ENCODE measurements at places on chromosomes 4 and X. TPM values are rescaled to one million over a fixed set of nuclear protein-coding genes. Genes with fewer than 3 reads are reported as not detected.

ARX gene
- total RNA-seq = 1.0 TPM

TMEM47 gene
- 3.6 TPM for total RNA-seq

FRG2 gene
- not detected for total RNA-seq

MGARP gene
- total RNA-seq = 0.78 TPM

EXOC1 gene
- total RNA-seq = 37.9 TPM

MAGEA12 gene
- not detected for total RNA-seq

SLC16A2 gene
- 7.3 TPM for total RNA-seq

DNA sequence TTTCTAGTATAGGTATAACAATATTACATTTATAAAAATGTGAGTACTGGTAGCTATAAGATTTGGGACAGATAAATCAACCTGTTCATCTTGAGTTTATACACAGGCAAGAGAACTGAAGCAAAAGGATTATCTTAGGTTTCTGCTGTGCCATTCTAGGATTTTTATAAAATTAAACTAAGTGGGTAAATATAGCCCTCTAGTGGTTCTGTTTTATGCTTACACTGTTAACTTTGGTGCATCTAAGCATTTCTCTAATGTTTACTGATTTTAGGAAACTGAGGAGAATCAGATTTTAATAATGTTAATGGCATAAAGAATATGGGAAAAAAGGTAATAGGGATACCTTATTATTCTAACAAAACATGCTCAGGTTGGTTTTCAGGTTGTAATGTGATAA, 1.1 kb upstream of the RRH start:
- no peak for DNase-seq

- no peak for DNase-seq
These were observed 45.3 kb downstream of the TBCK start for GRCh38 chr4:106270736-106271135.

DNA sequence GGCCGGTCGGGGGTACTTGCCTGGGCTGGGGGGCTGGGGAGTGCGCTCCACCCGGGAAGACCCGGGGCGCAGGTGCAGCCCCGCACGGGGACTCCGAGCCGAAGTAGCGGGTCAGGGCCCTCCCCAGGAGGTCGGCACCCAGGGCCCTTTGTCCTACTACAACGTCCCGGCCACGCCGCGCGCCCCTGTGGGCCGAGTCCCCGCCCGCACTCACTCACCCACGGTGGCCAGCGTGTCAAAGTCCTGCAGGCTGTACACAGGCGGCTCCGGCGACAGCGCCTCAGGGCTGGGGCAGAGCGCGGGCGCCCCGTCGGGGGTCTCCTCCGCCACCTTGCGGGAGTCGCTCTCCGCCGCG, 602 bp downstream of the PRKX start:
- DNase-seq = peak; percentile 16

DNA sequence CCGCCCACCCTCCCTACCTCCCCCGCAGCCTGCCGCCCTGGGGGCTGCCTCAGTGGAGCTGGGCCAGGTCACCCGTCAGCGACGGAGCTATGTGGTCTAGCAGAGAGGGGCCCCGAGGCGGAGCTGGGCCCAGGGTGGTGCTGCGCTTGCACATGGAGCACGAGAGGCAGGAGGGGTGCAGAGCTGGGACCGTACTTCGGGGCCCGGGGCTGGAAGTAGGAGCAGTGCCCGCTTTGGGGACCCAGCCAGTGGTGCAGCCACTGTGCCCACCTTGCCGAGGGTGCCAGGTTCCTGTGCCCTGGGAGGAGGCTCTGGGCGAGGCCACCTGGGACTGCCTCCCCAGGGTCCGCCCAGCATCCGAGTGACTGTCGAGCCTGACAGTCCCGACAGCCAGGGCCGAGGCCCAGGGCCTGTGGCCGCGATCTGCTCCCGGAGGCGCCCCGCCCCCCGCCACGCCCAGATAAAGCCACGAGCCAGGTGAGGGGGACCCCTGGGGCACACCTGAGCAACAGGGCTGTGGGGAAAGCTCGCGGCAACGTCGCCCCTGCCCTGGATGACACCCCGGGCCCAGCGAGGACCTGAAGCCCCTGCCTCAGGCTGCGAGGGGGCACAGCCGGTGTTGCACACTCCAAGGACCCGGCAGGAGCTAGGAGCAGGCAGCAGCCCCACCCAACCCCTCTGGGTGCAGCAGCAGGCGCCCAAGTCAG, 117.5 kb downstream of the DNAAF6 start:
- no peak for DNase-seq

GRCh38 chr4:128540122-128540521, 252.5 kb upstream of the PGRMC2 start:
- DNase-seq = no peak

- no peak for DNase-seq
These were observed 856.3 kb upstream of the NDST4 start for GRCh38 chr4:115969756-115970155.

DNA sequence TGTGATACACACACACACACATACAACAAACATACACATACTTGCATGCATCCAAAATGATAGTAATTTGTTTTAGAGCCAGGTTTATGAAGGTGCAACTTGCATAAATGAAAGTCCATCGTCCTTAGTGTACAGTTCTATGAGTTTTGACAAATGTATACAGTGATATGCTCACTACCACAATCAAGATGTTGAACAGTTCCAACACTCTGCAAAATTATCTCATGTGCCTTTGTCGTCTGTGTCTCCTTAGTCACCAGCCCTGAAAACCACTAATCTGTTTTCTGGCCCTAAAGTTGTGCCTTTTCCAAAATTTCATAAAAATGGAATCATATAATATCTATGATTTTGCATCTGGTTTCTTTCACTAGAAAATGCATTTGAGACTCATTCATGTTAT, 67.8 kb upstream of the ANXA3 start:
- DNase-seq = no peak

GRCh38 chr4:52954560-52955170, 92.5 kb downstream of the RASL11B start:
- no peak for DNase-seq

DNA sequence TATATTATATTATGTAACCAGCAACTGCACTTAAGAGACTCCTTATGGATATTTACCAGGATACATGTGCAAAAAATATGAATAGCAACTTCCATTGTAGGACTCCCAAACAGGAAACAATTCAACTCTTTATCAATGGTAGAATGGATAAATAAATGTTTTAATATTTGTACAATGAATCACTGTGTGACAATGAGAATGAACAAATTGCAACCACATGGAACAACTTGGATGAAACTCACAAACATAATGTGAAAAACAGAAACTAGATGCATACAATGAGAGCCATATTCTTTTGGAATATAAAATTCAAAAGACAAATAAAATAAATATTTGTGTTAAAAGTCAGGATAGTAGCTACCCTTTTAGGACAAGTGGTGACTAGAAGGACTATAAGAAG, 1015.7 kb downstream of the TECRL start:
- DNase-seq = no peak

- DNase-seq = no peak
These were observed 70.8 kb downstream of the ANXA3 start for GRCh38 chr4:78622253-78622979.

- no peak for DNase-seq
These were observed 432.5 kb upstream of the FAM47C start for GRCh38 chrX:36575670-36576069.

DNA sequence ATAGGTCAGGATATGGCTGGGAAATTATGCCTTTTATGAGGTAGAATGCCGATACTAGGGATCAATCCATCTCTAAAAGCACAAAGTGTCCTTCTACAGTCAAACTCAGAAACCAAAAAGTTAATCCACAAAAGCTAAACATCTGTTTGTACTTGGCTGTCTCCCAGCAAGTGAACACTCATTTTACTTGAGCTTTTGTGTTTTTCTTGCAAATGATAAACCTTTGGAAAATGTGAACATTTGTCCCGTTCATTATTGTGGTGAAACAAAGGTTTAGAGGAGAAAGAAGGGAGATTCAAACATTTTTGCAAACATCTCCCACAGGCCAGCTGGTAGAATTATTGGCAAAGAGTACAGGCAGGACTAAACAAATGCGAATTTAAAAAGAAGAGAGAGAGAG, 300.6 kb upstream of the SPANXN1 start:
- DNase-seq = no peak

DNA sequence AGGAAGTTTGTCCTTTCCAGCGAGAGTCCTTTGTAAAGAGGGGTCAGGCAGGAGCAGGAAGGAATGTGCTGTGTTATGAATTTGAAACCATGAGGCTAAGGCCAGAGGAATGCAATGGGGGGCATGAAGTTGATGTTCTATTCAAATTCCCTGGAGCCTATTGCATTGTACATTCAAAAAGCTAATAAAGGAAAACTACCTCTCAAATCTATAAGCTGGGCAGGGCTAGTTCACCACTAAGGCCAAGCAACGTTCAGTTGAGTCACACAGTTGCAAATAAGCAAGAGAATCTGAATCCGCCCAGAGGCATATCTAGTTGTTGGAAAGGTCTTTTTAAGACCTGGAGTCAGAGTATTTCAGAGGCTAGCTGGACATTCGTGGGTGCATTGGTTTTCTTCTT, 148.3 kb downstream of the DCTD start:
- DNase-seq = no peak

- DNase-seq = no peak
These were observed 122.1 kb upstream of the DIPK2B start for GRCh38 chrX:45322820-45323219.

DNA sequence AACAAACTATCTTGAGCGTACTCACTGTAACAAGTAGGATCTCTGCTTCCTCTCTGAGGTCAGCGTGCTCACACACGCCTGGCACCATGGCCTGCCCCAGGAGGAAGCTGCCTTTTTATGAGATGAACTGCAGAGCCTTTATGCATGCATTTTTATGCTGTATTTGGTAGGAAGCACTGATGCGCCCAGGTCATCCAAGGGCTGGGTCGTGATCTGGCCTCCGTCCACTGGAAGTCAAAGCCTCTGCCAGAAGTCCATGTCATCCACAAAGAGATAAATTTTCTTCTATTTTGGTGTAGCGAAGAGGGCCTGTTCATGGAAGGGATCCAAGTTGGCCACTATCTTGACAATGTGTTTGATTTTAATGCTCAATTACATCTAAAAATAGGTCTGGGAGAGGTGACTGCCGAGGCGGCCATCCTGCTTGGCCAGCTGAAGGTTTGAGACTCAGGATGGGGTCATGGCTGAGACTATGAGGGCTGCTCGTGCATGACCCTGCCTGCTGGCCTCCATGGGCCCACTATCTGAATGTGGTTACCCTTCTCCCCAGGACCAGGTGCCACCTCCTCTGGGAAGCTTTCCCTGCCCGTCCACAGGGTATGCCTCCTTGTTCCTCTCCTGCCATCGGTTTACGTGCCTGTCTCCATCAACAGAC, 50.3 kb downstream of the HTRA3 start:
- DNase-seq = no peak

- DNase-seq = no peak
These were observed 51.7 kb downstream of the RPGR start for GRCh38 chrX:38275615-38276014.

DNA sequence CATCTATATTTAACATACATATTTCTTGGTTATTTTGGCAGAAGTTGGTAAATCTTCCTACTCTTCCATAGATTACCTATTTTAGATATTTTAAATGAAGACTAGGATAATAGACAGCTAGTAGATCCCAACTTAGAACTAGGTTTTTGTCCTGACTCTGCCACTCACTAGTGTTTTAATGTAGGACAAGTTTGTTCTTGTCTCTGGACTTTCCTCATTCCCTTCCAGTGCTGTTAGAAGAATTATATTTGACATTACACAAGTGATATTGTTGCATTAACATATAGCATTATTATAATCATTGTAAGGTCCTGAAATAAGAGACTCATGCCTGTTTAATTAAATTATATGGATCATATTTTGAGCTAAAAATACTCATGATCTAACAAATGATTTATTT, 24.1 kb upstream of the ALB start:
- DNase-seq = no peak

DNA sequence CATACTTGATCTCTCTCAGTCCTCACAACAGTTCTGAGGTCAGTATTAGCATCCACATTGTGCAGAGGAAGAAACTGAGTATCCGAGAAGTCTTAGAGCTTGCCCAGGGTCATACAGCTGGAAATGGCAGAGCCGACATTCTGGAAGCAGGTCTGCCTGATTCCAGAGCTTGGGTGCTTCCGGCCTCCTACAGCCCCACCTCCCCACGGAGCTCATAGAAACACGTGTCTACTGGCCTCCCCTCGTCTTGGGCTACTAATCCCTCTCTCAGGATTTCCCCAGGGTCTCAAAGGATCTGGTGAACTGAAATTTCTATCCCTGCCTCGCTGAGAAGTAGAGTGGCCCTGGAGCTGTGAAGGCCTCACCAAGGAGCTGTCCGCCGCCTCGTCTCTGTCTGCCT, 12.0 kb upstream of the KDM5C start:
- DNase-seq = no peak

GRCh38 chr4:189656641-189657040, 284.0 kb upstream of the FRG1 start:
- no peak for DNase-seq

- DNase-seq = no peak
These were observed 242.4 kb downstream of the FRAS1 start for GRCh38 chr4:78299565-78299972.

- DNase-seq = peak; percentile 33
These were observed 177.4 kb upstream of the SCML1 start for GRCh38 chrX:17559728-17560379.

Data from body of pancreas (tissue), 4 donors.